Activated T-helper 1 cell treated with anti-CD3 and anti-CD28 coated beads, Interleukin-2, amount 50 U/mL, for 16 hours (primary cell): ENCODE measurements at places on chromosomes 12 and 14.

- DNase-seq, result no peak
Observed at GRCh38 chr14:61218157-61218556, 63.0 kb downstream of the TMEM30B start.

DNA sequence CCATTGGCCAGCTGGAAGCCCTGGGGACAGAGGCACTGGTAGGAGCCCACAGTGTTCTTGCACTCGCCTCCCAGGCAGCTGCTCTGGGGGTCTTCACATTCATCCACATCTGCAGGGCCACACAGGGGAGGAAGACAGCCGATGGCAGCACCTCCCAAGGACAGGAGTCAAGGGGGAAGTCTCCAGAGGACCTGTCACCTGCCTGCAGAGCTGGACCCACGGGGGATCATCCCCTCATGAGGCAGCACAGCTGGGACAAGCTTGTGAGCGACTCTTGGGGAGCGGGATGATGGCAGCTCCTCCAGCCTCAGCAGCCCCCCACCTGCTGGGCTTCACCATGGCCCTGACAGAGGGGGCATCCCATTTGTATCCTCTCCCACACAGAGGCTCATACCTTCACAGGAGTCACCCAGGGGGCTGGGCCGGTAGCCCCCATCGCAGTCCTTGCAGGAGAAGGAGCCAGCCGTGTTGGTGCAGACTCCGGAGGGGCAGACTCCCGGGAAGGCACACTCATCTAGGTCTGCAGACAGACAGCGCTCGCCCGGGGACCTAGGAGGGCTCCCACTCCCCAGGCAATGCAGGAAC lies 15.4 kb downstream of the ISCA2 start:
- no peak for DNase-seq

DNA sequence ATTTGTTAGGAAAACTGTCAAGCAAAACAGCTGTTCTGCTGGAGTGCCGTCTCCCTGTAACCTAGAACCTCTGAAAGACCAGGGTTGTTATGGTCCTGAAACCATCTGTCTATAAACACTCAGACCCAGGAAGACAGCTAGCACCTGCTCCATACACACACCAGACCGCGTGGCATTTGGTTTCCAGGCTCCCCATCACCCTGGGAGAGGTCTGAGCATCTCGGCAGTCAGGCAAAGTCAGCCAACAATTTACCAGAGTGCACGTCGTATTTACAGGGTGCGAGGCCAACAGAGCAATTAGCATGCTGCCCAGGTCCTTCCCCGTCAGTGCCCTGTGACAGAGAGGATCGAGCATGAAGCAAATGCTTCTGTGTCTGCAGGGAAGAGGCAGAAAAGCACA lies 272.5 kb downstream of the SLC15A4 start:
- DNase-seq, result no peak

DNA sequence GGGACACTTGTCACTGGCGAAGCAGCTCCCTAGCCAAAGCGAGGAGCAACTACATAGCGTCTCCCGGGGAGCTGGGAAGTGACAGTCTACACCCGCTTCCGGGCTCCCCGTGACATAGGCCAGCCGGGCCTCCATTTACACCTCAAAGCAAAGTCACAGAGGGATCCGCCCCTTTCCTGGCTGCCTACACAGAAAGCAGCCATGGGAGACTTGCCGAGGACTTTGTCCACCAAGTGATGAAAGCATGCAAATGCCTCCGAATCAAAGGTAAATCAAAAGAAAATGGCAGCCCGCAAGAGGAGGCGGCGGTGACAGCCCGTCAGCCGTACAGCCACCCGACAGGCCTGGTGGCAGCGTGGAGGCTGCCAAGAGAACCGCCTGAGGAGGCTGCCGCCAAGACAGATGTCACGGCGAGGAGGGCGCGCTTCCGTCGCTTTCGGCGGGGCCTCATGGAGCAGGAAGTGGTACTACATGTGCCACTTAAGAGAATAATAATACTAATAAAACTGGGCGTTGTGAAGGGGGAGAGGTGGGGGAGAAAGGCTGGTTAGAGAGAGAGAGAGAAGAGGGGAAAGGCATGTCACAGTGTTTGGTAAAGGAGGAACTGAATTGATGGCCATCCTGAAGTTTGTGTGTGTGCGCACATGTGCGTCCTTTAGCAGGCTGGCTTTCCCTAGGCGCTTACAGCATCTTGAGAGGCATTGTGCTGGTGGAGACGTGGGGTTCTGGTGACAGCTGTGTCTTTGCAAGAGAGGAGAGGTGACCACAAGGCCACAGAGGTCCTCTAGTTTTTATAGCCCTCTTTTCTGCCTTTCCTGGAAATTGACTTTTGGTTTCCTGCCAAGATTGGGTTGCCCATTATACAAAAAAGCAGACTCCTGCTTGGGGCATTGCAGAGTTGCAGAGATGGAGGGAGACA lies 661.7 kb downstream of the VRK1 start:
- DNase-seq, result peak; percentile 63

DNA sequence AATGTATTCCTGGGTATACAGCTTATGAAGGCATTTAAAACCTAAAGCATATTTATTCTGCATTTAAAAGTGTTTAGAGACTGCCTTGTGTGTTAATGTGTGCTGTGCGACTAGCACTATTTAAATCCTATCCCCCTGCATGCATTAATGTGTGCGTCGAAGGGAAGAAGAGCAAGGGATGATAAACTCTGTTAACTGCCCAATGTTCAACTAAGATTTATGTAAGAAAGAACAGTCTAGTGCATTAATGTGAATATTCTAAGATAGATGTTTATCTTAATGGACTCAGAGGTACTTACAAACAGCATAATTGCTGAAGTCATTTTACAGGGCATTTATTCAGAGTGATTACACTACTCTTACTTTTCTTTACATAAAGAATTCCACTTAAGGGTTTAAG lies 424.8 kb downstream of the DIO2 start:
- DNase-seq, result no peak
